Stimulated activated CD4-positive, alpha-beta T cell treated with anti-CD3 and anti-CD28 coated beads, Interleukin-15, amount 100 ng/mL, for 48 hours (primary cell): ENCODE measurements at places on chromosomes 12 and 14.

DNA sequence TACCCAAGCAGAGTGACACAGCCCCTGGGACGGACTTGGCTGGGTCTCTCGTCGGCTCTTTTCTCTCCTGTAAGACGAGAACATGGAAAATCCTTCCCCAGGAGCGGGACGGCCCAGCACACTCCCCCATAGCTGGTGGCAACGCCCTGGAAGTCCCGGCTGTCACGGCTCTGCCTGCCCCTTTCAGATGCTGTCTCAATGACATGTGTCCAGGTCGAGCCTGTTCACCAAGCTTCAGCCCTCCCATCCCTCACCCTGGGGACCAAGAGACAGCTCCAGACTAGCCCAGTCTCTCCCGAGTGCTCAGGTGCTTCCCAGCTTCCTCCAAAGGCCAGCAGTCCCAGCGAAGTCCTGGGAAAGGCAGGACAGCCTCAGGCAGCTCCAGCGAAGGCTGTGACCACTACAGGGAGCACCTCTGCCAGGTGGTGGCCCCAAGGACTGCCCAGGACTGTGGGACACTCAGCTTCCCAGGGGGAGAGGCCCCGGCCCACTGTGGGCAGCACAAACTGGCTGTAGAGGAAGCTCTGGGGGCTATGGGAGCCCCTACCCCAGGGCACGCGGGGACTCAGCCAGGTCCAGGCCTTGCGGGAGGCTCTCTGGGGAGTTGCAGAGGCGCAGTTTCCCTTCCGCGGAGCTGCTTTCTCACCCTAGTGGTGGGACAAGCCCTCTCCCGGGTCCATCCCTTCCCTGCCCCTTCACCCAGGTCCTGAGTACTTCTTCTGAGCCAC, 33.6 kb downstream of the TNFAIP2 start:
- DNase-seq, result no peak

DNA sequence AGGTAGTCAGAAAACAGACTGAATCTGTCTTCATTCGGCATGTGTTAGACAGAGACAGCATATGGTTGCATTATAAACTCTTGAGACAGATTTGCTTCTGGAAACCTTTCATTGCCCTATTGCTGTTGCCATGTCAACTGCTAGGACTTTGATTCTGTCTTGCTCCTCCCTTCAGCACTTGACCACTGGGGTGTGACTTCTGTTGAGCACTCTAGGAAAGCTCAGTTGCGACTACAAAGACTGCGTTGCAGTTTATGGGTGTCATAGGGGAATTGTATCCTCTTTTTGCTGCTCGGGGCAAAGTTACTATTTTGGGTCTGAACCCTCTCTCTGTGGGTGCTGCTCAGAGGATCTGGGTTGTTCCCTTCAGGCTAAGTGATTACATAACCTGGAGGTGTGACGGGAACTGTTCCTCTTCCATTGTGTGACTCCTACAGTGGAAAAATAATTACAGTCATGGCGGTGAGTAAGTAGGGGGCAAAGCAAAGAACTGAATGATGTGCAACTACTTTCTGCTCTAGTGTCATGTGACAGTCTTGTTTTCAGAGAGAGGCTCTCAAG, 44.3 kb upstream of the TRIM9 start:
- DNase-seq, result no peak

DNA sequence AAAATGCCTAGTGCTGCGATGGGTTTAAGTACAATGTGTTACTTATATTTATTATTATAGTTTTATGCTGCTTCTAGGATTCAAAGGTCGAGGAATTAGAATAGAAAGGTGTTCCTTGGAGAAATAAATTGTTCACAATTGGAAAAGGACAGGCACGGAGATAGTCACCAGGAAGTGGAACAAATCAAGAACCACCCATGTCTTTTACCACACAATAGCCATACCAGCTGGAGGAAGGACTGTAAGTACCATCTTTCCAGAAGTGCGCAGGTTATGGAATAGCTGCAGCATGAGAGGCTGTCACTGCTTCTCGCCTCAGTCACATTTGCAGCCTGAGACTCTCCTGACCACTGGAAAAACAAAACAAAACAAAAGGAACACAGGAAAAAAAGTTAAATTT, 40.5 kb upstream of the MANSC4 start:
- no peak for DNase-seq

- DNase-seq, result no peak
Observed at GRCh38 chr12:30152705-30153104, 369.0 kb upstream of the TMTC1 start.

DNA sequence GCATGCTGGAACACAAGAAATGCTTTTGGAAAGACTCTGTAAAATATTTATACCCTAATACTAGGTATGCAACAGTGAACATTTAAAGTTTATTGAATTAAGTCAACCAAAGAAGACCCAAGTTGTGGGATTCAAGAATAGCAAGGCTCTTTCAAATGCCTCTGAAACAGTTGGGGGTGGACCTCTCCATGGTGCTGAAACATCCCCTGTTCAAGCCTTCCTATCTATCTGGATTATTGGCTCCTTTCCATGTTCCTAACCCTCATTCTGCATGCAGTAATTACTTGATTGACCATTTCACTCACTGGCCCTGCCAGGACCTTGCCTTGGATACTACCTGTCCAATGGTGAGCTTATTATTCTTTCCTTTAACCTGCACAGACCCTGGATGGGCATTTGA, 349.7 kb downstream of the NRXN3 start:
- DNase-seq, result no peak

DNA sequence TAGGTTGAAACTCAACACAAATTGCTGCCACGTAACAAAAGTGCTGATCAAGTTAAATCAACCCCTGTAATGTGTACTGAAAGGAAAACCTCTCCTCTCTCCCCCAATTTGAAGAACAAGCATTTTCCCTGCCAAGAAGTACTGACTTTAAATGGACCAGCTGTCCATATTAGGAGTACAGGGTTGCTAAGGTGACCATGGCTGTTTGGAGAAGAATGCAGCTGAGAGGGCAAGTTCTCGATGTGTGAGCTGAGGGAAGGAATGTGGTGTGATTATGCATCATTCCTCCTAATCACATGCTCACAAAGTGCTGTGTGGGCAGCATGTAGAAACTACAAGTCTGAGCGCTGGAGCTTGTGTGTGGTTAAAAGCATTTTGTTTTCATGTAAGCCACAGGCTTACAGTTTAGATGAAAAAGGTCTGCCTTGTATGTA, 50.9 kb upstream of the CCT2 start:
- DNase-seq, result peak; percentile 20

DNA sequence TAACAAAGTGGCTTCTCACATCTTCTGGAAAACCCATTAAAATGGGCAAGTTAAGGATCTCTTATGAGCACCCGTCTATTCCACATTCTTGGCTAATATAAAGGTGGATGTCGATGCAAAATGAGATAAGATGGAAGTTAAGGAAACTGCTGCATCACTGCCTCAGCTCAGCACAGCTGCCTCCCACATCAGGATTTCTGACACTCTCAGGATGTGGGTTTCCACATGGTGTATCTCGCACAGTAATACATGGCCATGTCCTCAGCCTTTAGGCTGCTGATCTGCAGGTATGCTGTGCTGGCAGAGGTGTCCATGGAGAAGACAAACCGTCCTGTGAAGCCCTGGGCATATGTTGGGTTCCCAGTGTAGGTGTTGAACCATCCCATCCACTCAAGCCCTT, 1348.0 kb downstream of the TMEM121 start:
- DNase-seq, result no peak

GRCh38 chr14:58327019-58327418, 28.7 kb downstream of the ARID4A start:
- no peak for DNase-seq

DNA sequence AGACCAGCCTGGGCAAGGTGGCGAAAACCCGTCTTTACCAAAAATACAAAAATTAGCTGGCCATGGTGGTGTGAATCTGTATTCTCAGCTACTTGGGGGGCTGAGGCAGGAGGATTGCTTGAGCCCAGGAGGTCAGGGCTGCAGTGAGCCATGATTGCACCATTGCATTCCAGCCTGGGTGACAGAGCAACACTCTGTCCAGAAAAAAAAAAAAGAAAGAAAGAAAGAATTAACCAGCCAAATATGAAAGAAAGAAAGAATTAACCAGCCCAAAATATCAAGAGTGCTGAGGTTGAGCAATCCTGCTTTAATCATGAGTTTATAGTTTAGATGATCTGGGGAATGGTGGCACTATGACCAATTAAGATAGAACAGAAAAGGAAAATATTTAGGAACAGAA, 3.5 kb upstream of the ACTN1 start:
- DNase-seq, result no peak

GRCh38 chr12:24424376-24424775, 474.9 kb upstream of the SOX5 start:
- DNase-seq, result no peak

GRCh38 chr14:91867316-91867988, at the start of gene TC2N:
Gene TC2N, minus strand, starts transcription at chr14:91867536. Its CDS starts 53,767 bp downstream, at chr14:91813769.
- DNase-seq, result no peak

DNA sequence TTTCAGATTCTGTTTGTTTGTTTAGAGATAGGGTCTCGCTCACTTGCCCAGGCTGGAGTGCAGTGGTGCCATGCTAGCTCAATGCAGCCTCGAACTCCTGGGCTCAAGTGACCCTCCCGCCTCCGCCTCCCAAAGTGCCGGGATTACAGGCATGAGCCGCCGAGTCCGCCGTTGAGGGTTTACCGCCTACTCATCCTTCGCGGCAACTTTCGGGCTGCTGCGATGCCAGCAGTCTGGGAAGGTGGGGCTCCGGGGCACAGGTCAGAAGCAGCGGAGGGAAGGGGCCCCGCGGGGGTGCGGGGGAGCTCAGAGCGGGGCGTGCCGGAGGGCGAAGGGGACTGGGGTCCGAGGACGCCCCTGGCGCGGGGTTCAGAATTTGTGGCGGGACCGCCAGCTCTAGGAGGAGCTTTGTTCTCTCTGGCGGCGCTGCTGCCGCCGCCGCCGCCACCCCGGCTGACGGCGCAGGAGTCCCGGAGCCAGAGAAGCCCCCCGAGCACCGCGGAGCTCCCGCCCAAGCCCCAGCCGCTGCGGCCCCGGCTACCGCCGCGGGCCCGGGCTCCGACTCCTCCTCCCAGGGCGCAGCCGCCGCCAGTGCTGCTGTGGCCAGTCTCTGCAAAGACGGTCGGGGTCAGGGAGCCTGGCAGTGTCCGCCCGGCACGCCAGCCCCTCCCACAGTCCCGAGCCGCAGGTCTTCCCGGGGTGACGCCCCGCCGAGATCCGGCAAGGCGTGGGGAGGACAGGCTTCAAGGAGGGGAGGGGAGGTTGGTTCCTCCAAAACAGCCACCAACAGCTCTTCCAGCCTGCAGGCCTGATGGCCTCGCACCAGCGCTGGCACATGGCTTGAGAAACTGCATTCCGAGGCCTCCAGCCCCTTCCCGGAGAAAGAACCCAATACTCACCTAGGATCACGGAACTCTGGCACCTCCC, 10.9 kb upstream of the KRT77 start:
- peak; percentile 15 for DNase-seq

DNA sequence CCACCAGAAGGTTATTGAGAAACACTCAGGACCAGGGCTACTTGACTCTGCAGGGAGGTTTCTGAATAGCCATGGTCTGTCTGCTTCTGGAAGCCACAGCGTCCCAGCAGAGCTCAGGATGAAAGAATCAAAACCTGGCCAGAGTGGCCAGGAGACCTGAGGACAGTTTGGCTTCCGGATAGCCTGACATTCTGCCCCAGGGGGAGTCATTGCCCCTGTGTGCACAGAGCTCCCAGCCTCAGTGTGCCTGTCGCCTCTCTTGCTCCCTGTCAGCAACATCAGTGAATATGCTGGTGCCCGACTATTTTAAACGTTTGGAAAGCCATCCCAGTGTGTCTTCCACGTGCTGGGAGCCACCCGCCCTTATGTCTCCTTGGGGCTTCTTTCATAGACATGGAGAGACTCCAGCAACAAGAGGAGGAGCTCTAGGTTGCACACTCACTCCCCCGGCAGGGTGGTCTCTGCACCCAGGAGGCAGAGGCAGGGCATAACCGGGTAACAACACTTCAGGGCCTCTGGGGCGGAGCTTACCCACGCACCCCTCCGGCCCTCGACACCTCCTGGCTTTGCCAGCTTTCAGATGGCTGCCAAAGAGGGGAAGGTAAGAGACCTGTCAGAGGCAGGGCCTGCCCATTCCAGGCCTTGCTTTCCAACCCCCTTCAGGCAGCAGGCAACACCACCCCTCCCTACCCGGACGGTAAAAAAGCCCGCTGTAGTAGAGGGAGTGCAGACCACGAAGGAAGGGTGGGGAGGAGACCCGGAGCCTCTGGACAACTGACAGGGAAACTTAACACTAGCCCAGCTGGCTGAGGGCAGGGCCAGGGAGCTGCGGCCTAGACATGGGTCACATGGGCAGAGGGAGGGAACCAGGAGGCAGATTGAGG, 19.0 kb upstream of the SLC6A12 start:
- no peak for DNase-seq

- no peak for DNase-seq
Observed at GRCh38 chr12:62701492-62701891, 233.5 kb downstream of the PPM1H start.

GRCh38 chr12:31866523-31866922, 92.7 kb upstream of the RESF1 start:
- no peak for DNase-seq

DNA sequence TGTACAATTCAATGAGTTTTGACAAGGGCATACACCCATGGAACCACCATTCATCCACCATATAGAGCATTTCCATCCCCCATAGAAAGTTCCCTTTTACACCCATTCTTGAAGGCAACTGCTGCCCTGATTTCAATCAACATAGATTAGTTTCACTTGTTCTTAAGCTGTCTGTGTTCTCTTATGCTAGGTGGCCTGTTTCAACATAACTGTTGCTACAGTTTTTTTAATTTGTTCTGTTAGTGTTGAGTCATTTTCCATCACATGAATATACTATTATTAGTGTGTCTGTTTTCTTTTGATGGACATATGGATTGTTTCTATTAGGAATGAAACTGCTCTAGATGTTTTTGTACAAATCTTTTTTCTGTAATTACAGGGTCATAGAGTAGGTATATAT, 123.4 kb downstream of the PTPRQ start:
- no peak for DNase-seq

- no peak for DNase-seq
Observed at GRCh38 chr14:105487986-105488777, 1.5 kb downstream of the CRIP1 start.

DNA sequence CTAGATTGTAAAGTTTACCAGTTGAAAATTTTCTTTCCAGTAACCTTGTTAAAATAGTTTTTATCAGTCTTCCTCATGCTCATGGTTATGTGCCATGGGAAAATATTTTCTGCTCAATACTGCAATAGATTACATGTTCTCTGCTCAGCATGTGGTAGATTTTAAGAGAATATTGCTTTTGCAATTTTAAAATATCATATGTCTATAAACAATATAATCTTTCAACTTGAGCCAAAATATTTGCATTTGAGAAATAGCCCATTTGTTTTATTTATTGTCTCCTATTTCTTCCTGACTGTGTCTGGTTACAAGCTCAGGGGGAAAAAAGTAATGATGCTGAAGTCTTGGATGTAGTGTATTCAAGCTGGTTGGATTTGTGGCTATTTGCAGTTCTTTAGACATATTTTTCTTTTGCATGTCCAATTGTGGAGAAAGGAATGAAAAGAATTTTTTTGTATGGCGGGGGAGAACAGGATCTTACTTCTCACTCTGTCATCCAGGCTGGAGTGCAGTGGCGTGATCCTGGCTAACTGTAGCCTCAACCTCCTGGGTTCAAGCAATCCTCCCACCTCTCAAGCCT, 342.6 kb upstream of the NAV3 start:
- no peak for DNase-seq

DNA sequence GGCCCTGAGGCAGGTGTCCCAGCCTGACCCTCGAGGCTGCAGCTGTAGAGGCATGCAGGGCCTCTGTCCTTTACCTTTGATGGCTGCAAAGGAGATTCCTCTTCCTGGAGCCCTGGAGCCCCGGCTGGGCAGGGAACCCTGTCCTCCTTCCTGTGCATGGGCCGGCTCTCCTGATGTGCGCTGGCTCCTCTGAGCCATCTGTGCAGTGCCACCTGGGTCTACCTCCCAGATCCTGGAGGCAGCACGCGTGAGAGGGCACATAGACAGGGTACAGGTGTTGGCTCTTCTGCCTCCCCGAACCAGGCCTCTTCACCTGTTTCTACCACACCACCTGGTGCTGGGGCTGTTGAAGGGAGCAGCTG, 115.1 kb downstream of the BEGAIN start:
- DNase-seq, result no peak
